GF-D8 (cell line): ENCODE measurements at places on chromosomes 3 and 15.

DNA sequence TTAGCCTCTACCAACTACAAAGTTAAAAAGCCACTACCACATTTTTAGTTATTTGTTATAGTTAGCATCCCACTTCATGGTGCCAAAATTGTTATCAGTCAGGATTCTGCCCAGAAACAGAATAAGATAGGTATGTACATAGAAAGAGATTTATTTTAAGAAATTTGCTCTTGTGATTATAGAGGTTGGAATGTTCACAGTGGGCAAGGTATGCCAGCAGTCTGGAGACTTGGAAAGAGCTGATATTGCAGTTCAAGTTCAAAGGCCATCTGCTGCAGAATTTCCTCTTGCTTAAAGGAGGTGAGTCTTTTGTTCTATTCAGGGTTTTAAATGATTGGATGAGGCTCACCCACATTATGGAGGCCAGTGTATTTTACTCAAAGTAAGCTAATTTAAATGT, 143.8 kb upstream of the POU1F1 start:
- DNase-seq = no peak

DNA sequence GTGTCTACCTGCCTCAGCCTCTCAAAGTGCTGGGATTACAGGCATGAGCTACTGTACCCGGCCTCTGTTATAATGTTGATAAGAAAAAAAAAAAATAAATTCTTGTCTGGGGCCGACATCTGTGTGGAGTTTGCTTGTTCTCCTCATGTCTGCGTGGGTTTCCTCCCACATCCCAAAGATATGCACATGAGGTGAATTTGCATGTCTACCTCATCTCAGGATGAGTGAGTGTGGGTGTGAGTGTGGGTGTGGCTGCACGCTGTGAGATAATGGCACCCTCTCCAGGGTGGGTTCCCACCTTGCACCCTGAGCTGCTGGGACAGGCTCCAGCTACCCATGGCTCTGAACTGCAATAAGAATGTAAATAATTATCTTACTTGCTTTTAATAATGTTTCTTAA, 25.9 kb upstream of the UACA start:
- no peak for DNase-seq

DNA sequence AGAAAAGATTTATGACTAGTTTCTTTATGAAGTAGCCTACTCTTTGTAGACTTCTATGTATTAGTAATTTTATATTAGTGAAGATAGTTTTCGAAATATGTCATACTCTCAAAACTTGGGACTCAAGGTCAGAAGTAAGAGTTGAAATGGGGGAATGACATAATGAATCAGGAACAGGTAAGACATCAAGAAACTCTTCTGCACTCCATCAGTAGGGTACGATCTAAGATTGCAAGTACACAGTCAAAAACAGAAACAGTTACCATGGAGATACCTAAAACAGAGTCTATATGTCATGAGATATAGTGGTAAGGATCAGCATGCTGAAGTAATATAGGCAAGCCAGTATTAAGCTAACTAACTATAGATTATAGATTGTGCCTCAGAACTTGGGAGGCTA, 187.0 kb upstream of the MLF1 start:
- DNase-seq = no peak

DNA sequence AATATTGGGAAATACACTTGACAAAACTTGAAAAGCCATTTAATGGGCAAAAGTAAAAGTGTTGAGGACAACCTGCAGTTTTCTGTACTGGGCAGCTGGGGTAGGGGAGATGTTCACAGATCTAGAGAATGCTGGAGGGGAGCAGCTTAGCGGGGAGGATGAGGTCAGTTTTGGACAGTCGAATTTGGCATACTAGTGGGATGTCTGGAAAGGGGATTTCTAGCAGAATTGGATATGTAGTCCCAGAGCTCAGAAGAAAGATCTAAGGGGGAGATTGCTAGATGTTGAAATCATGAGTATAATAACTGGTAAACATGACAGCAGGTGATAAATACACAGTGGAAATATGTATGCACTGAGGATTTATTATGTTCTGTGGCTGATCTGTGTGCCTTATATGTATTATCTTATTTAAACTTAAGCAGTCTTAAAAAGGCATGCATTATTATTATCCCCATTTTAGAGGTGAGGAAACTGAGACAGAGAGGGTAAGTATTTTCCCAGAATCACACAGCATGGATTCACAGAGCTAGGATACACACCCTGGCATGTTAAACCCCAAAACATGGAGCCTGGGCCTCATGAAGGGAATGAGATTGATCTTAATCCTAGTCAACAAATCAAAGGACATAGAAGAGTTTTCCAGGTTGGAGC, 42.7 kb downstream of the TLNRD1 start:
- DNase-seq = no peak

DNA sequence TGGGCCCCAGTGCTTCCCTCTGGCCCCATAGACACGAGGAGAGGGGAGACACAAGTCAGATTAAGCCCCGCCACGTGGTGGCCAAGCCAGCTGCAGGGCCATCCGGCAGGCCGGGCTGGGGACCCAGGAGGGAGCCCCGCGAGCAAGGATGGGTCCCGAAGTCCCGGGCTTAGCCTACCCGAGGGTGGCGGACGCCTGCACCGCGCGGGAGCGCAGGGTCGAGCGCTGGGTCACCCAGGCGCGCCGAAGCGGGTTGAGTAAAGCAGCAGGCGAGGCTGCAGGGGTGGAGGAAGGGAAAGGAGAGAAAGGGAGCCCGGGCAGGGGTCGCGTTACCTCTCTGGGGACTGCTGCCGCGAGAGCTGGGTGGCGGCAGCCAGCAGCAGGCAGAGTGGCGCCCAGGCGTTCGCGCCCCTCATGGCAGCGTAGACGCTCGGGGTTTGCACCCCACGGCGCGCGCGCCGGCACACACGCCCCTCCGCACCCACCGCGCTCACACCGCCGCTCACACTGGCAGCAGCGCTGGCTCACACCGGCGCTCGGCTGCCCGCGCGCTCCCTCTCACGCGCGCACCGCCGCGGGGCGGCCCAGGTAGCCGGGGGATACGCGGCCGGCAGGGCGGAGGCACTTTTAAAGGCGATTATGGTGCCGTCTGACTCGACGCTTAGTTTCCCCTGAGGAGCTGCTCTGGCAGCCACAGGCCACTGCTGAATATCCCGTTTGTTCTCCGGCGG, at the start of gene PCOLCE2:
TSS of gene PCOLCE2 (minus strand) at position 603 of the 731 bp plus-strand sequence. CDS start at position 416, 187 bp downstream.
- no peak for DNase-seq

DNA sequence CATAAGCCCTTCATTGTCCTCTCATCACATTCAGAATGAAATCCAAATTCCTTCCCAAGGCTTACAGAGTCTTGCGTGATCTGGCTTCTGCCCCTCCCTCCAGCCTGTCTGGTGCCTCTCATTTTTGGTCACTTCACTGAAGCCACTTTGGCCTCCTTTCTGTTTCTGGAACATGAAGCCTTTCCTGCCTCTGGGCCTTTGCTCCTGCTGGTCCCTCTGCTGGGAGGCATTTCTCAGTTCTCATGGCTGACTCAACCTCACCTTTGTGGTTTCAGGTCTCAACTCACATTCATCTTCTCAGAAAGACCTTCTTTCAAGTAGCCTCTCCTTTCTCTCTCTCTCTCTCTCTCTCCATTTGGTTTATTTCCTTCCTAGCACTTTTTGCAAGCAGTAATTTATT, 43.9 kb upstream of the BHLHE40 start:
- no peak for DNase-seq
